ENCODE measurements at places on chromosomes 4 and X.

- DNase-seq: no peak
Observed at GRCh38 chr4:89267392-89267791, 40.2 kb downstream of the GPRIN3 start.

GRCh38 chr4:20106921-20107320 is 144.8 kb upstream of the SLIT2 start:
- DNase-seq: no peak

- no peak for DNase-seq
Observed at GRCh38 chr4:84870398-84871163, 95.9 kb downstream of the WDFY3 start.

DNA sequence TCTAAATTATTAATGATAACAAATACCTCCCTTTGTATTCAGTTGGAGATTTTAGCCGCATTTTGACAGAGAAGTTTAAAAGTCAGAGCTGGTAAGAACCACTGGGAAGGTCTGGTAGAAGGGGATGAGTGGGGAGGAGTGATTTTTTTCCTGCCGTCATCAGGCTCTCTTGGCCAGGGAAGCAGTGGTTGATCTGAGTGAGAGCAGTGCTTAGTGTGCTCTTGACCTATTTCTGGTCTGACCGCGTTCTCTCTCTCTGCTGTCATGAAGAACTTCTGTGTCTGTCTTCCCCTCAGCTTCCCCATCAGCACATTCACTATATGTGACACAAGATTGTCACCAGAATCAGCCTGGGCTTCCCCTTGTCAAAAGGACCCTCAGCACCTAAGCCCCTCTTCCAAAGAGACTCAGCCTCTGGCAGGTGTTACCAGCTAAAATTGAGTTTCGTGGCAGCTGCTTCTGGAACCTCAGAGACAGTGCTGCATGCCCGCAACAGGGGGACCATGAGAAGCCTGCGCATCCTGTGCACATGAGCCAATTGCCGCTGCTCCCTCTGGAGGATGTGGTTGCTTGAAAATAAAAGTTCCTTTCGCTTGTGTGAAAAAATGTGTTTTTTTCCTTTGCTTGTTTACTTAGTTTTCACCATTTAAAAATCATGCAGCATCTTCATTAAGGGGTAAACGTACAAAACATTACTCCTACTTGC is 268.9 kb downstream of the C4orf33 start:
- no peak for DNase-seq

GRCh38 chr4:2837904-2838496 is 5.6 kb upstream of the ADD1 start:
- peak; percentile 83 for DNase-seq

GRCh38 chr4:80265571-80266252 is 752 bp upstream of the FGF5 start:
- DNase-seq: no peak

DNA sequence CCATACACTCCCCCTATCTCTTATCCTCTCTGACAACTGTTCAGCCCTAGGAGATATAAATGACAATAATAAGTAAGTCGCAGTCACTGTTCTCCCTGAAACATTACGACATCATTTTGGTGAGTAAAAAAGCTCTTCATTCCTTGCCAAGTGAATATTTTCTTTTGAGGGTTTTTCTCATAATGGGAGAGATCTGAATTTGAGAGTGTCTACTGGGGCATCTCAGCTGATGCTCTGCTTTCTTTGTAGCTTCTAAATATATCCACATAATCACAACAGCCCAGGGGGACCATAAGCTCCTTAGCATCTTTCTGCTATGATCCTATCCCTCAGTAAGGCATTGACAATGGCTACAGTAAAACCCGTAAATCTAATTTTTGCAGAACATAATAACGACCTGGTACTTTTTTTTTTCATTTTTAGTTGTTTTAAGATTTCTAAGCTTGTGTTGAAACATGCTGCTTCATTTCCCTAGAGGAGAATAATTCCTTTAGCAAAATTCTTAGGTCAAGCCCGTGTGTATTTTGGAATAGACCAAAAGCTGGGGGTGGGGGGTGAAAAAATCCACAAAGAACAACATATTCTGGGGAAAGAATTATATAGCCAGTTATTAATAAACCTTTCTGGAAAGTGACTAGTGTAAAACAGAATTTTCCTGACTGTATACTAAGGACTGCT is 78.1 kb upstream of the GPM6B start:
- no peak for DNase-seq

DNA sequence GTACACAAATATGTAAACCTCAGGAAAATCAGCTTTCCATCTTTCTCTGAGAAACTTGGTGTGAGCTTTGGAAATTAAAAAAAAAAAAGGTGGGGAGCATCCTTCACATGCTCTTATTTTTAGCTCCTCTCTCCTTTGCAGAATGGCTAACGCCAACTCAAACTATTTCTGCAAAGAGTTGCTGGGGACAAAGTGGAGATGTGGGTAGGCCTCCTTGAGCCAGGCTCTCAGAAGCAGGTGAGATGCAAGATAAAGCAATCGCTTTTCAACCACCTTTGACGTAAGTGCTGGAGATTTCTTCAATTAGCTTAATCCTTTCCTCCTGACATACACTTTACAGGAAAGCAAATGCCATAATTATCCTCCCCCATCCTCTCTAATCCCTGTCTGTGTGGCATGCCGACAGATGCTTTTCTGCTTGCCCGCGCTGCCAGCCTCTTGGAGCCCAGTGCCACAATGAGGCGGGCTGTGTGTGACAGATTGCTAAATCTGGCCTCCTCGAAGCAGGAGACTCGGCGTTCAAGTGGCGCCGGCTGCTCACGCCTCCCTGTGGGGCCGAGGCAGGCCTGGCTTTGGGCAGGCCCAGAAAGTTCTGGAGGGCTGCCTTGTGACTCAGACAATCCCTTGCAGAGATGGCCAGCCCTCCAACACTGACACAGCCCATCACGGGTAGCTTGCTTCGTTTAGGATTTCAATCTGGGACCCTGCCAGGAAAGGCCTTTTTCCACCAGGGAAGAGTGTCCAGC is 64.9 kb upstream of the SOD3 start:
- DNase-seq: no peak

DNA sequence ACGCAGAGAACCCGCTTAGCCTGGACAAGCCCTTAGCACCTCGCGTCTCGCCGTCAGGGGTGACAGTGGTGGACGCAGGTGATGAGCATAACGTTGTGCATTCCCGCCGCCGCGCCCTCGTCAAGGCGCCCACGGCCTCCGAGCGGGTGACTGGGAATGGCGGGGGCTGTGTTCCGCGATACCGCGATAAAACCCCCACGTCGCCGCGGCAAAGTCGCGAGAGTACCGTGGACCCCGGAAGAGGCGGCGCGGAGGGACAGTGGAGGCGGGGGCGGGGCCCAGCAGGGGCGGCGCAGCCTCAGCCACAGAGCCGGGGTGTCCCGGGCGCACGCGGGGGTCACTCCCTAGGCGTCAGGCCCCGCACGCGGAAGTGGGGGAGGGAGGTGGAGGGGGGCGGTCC is 53.8 kb downstream of the ZFYVE28 start:
- DNase-seq: peak; percentile 72

GRCh38 chr4:109574443-109574850 is 14.4 kb downstream of the MCUB start:
- no peak for DNase-seq

GRCh38 chr4:71066737-71067716 is 73.6 kb downstream of the DCK start:
- no peak for DNase-seq

GRCh38 chr4:7074426-7074825 is 6.6 kb upstream of the GRPEL1 start:
- no peak for DNase-seq

GRCh38 chr4:97493815-97494518 is 649.3 kb downstream of the STPG2 start:
- no peak for DNase-seq

- no peak for DNase-seq
Observed at GRCh38 chrX:135308345-135308855, 880 bp upstream of the ETDC start.

- no peak for DNase-seq
Observed at GRCh38 chr4:164177753-164178152, 576.2 kb upstream of the SMIM31 start.

GRCh38 chr4:5963611-5964010 is 54.6 kb downstream of the C4orf50 start:
- DNase-seq: no peak
